Stimulated activated CD8-positive, alpha-beta memory T cell treated with anti-CD3 and anti-CD28 coated beads, Interleukin-4, amount 100 ng/mL, for 1 hour (primary cell): ENCODE measurements at places on chromosomes 5 and 9.

DNA sequence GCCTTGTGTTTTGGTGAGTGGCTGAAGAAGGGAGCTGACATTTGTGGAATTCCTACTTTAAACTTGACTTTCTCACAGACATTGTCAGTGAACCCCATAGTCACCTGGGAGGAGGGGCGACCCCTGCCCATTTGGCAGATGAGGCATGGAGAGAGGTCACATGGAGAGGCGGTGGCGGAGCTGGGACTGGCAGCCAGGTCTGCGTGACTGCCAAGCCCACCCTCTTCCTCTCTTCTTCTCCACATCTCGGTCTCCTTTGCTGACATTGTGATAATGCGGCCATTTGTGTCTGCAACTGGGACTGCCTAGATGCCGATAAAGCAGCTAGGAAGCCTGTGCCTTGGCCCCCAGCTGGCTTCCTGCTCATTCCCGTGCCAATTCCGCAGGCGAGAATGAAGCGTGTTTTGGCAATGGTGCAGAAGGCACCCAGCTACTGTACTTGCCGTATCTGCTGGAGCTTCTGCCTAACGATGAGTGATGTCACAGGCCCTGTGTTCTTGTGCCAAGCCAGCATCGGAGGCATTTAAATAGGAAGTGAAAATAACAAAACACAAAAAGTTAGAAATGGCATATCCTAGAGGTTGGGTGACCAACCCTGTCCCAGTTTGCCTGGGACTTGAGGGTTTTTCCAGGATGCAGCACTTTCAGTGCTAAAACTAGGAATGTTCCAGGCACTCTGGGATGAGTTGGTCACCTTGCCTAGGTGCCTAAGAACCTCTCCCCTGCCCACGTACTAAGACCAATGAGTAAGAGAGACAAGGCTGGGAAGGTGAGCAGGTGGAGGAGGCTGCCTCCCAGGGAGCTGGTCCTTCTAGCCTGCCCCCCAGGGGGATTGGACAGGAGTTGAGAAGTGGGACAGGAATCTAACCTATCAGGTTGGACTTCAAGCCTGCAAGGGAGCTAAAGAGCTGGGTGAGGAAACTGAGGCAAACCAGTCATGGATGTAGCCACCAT, 23.6 kb downstream of the OLFML2A start:
- DNase-seq = no peak

GRCh38 chr5:165321912-165322311, 1816.5 kb downstream of the MAT2B start:
- DNase-seq = no peak

DNA sequence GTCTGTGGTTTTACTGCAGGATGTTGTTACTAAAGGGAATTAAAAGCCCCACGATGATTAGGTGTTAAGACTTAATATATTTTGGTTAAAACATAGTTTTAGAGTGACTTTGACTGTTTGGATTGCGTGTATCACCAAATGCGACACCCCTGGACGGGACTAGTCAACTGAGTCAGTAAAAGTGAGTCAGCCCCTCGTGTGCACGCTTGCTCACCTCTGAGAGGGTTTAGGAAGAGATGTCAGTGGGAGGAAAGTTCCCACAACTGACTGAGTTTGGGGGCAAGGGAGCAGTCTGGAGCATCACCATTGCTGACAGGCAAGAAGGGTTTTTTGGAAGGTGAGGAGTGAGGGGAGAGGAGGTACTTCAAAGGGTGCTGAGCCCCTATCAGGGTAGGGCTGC, 14.4 kb upstream of the DMRT3 start:
- DNase-seq = no peak

DNA sequence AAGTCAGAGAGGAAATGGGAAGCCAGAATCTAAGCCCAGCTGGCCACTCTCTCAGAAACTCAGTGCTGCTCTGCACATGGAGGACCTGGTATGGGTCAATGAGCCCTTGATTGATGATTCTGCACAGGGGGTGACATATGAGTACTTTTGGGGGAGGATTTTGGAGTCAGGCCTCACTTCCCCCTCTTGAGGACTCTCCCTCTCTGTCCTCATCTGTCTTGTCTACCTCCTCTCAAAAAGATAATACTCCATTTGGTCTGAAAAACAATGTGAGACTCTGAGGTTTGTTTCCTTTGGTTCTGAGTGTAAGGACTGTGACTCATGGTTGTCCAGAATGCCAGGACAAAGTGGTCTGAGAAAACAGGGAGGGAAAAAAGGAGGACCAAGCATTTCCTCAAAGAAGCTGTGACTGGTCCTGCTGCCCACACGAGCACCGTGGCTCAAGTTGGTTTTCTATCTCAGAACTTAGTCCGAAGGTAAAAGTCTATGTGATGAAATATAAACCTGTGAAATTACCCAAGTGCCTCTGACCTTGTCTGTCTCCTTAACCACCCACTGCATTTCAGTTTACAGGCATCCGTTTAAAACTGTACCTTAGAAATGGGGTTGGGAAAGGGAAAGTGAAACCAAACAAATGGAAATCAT, 11.1 kb downstream of the TTC39B start:
- DNase-seq = no peak

- no peak for DNase-seq
Observed at GRCh38 chr5:126965061-126965475, 65.3 kb downstream of the MARCHF3 start.

DNA sequence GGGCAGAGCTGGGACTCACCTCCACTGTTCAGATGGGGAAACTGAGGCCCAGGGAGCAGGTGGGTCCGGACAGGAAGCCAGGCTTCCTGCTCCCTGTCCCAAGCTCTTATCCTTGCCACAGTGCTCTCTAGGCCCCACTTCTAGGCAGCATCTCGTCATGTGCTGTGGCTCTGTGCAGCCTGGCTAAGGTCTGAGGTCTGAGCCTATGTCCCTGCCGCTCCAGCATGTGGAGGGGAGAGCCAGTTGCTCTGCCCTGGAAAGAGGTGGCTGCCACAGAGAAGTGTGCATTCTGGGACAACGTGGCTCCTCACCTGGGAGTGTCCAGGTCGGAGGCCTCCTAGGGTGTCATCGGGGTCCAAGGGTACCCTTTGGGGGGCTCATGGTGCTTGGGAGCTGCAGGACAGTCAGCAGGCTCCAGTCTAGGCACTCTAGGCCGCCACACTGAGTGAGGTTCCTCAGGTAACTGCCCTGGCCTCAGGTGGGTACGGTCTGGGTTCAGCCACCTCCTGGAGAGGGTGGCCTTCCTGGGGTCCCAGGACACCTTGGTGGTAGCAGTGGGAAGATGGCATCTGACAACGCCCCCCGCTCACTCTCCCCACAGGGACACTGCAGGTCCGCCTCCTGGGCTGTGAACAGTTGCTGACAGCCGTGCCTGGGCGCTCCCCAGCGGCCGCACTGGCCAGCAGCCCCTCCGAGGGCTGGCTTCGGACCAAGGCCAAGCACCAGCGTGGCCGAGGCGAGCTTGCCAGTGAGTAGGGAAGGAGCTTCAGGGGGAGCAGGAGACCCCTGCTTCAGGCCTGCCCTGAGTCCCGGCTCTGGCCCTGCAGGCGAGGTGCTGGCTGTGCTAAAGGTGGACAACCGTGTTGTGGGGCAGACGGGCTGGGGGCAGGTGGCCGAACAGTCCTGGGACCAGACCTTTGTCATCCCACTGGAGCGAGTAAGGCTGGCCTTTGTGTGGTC, 10.4 kb downstream of the PKN3 start:
- no peak for DNase-seq

- DNase-seq = no peak
Observed at GRCh38 chr9:81971727-81972126, 16.8 kb upstream of the SPATA31D1 start.

- DNase-seq = no peak
Observed at GRCh38 chr9:129561594-129562281, 59.2 kb downstream of the C9orf50 start.

DNA sequence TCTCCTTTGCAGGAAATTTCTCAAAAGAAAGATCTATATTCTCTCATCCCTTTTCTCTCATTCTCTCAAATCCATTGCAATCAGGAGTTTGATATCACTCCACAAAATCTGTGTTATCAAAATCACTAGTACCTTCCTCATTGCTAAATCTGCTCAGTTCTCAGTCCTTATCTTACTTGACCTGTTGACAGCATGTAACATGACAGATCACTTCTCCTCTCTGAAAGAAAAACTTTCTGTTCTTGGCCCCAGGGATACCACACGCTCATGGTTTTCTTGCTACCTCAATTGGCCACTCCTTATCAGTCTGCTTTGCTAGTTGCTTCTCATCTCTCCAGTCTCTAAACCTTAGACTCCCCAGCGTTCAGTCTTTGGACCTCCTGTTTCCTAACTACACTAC, 22.1 kb downstream of the SRP19 start:
- no peak for DNase-seq

- no peak for DNase-seq
Observed at GRCh38 chr9:89608641-89609335, 4.0 kb downstream of the GADD45G start.

GRCh38 chr5:146725025-146725424, 153.5 kb downstream of the PPP2R2B start:
- DNase-seq = no peak

DNA sequence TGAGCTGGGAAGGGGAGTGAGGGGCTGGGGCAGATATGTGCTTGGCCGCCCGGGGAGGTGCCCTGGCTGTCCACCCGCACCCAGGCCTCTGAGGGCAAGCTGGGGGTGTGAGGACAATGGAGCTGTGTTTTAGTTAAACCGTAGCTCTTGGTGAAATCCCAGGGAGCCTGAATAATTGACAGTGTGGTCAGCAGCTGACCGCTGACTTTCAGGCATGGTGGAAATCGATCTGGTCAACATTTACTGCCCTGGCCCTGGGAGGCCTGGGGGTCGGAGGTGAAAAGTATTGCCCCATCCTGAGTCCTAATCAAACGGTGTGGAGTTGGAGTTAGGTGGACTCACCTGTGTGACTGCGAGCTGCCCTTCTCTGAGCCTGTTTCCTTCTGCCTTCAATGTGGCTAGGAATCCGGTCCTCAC, 31.2 kb upstream of the CRB2 start:
- DNase-seq = no peak

DNA sequence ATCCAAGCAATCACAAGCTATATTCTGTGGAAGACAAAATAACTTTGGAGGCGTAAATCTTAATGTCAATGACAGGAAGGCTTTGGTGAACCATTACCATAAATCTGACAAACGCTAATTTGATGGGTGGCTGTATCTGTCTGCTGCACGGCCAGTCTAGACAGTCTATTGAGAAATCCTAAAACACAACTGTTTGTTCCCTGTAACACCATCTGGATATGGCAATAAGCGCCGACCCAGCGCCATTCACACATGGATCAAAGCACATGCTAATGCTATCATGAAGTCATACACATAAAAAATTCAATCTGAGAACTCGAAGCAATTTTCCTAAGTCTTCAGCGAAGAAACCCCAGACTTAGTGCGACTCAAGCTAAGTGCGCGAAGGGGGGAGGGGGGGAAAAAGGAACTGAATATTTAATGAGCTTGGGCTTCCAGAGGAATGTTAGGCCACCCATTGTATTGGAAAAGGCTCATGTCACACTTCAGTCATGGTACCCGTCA, 95.1 kb downstream of the ARL15 start:
- no peak for DNase-seq

- DNase-seq = no peak
Observed at GRCh38 chr5:113581388-113581787, 67.9 kb downstream of the YTHDC2 start.

DNA sequence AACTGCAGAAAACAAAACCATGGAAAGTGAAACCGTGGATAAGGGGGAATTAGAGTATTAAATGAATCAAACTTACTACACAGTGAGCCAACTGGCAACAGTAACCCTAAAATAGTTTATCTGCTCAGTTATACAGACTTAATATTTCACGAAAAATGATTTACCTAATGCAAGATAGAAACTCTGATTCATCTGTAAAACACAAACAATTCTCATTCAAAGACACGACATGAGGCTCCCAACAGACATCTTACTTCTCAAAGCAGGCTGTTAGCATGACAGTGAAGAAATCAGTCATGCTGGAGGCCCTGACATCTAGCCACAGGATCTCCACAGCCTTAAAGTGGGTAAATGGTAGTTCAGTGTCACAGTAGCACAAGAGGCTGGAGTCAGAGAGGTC, 131.2 kb downstream of the FBN2 start:
- no peak for DNase-seq

DNA sequence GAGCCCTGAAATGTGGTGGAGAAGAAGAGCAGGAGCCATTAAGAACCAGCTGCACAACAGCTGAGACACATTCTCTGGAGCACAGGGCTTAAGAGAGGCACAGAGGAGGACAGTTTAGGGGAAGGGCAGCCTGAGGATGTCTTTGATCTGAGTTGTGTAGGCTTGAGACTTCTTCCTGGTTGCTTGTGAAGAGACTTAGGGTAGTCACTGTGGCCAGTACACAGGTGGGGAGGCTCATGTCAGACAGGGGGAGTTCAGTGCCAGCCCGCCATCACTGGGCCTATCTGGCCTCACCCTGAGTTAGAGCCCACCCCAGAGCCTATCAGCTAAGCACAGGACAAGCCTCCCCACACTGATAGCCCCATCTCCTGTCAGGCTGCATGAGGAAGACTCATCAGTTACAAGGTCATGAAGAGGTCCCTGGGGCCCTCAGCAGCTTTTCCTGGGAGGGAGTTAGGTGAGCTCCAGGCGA, 19.8 kb downstream of the SLC22A4 start:
- no peak for DNase-seq

GRCh38 chr9:21660976-21661375, 141.5 kb upstream of the MTAP start:
- no peak for DNase-seq

DNA sequence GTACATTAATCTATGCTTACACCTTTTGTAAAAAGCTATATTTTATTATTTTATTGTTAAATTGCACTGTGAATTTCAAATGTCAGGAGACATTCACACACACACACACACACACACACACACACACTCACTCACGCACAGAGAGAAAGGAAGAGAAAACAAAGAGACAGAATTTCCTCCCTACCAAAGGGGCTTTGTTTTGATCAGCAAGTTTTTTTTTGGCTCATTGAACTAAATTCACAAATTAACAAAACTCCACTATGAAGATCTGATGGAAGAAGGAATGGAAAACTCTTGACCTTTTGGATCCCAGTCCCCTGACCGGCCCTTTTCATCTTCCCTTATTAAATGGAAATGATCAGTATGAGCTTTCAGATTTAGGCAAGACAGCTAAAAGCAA, 161.2 kb downstream of the PDE4D start:
- no peak for DNase-seq

DNA sequence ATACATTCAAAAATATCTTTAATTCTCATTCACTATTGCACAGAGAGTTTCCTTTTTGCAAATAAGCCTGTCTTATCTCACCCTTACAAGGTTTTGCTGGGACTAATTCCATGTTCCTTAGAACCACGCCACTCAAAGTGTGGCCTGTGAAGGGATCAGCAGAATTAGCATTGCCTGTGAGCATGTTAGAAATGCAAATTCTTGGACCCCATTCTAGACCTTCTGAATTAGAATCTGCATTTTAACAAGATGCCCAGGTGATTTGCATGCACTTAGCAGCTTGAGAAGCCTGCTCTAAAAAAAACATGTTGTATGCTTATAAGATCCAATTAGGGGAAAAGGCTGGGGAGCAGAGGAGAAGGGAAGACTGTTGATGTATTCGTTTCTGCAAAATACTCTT, 460.0 kb downstream of the NTRK2 start:
- no peak for DNase-seq

GRCh38 chr9:127786773-127787104, 905 bp downstream of the CDK9 start:
- no peak for DNase-seq

- no peak for DNase-seq
Observed at GRCh38 chr5:133785182-133785581, 172.8 kb upstream of the FSTL4 start.
